ENCODE measurements at places on chromosomes 3 and 15.

DNA sequence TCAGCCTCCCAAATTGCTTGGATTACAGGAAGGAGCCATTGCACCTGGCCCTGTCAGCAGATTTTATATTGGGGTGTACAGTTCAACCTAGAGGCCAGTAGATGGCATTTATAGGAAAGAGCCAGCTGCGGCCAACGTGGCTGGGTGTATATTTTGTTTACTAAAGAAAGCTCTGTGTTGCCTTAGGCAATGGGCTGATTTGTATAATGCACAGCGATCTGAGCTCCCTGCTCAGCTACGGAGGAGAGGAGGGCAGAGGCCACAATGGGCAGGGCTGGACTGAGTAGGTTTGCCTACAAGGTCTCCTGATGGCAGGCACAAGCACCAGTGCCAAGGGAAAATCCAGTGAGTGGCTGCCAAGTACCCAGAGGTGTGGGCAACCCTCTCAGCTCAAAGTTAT, 282.4 kb downstream of the ARPP21 start:
- no peak for DNase-seq

GRCh38 chr3:7739754-7740153, 761.9 kb upstream of the LMCD1 start:
- DNase-seq = no peak

- no peak for DNase-seq
These were observed 414.8 kb downstream of the LPP start for GRCh38 chr3:188568736-188569135.

GRCh38 chr3:68239542-68239941, 585.1 kb upstream of the SUCLG2 start:
- no peak for DNase-seq

DNA sequence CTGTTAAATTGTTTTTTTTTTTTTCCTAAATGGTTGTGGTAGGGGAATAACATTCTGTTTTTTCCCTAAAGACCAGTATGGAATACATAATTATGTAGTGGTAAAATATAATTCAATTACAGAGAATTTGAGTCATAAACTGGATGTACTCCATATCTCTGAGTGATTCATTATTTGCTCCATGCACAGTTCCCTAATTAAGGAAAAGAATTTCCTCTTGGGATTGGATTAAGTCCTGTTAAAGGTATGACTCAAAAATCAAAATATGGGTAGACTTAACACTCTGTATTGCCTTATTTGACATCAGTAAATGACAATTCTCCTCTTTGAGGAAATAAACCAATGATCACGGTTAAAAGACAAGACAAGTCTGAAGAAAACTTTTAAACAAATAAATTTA, 78.0 kb upstream of the KCNH8 start:
- DNase-seq = no peak

DNA sequence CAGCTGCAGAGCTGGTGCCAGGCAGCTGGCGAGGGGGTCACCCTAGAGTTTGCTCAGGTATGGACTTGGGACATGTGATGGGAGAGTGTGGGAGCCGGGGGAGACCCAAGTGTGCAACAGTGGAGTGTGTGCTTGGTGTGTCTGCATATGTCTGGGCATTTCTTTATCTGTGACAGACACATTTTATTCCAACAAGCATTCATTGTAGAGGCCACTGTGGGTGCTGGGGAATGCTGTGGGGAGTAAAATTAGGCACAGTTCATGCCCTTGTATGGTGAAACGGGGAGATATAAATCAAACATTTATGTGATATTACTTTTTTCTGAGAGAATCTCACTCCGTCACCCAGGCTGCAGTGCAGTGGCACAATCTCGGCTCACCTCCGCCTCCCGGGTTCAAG, 4.2 kb downstream of the ACY1 start:
- DNase-seq = no peak
